ENCODE measurements at places on chromosomes 5 and 9.

GRCh38 chr9:133460405-133461175, 812 bp downstream of the CACFD1 start:
- peak; percentile 44 for DNase-seq

- no peak for DNase-seq
Observed at GRCh38 chr5:129246088-129246487, 151.5 kb downstream of the ISOC1 start.

GRCh38 chr9:93031629-93032430, 26.7 kb upstream of the SUSD3 start:
- no peak for DNase-seq

GRCh38 chr9:23747088-23748075, 78.7 kb downstream of the ELAVL2 start:
- DNase-seq: no peak

DNA sequence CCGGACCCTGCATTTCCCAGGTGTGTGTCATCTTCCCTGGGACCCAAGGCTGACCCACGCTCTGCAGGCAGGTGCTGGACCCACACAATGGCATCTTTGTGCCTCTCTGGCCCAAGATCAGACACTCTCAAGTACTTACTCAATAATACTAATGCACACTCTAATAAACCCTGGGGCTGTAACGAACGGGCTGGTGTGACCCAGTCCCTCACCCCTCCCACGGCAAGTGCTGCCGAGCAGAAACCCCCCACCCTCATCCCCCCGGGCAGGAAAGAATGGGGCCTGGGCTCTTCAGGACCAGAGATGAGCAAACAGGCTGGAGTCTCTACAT, 1.1 kb upstream of the OBP2B start:
- no peak for DNase-seq

- no peak for DNase-seq
Observed at GRCh38 chr5:158410976-158411375, 552.0 kb upstream of the CLINT1 start.

DNA sequence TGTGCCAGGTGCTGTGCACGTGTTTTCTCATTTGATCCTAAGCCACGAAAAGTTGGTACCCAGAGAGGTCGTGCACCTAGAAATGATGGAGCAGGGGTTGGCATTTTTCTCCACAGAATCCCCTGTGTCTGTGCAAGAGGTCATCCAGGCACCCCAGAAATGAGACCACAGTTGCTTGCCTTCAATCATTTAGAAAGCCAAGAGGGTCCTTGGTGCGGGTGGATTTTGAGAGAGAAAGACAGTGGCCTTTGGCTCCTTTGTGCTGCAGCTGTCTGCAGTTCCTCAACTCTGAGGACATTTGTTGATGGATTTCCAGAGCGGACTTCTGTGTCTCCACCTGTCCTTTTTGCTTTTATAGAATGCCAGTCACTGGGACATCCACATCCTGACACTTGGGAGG, 33.8 kb upstream of the SPRY4 start:
- DNase-seq: no peak

DNA sequence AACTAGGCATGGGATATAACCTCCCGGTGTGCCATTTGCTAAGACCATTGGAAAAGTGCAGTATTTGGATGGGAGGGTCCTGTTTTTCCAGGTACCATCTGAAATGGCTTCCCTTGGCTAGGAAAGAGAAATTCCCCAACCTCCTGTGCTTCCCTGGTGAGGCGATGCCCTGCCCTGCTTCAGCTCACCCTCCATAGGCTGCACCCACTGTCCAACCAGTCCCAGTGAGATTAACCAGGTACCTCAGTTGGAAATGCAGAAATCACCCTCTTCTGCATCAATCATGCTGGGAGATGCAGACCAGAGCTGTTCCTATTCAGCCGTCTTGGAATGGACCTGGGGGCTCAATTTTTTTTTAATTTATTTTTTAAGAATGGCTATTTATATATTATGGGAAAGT, 254.8 kb downstream of the SGCD start:
- no peak for DNase-seq

- no peak for DNase-seq
Observed at GRCh38 chr5:28734396-28734795, 1696.0 kb upstream of the CDH9 start.

DNA sequence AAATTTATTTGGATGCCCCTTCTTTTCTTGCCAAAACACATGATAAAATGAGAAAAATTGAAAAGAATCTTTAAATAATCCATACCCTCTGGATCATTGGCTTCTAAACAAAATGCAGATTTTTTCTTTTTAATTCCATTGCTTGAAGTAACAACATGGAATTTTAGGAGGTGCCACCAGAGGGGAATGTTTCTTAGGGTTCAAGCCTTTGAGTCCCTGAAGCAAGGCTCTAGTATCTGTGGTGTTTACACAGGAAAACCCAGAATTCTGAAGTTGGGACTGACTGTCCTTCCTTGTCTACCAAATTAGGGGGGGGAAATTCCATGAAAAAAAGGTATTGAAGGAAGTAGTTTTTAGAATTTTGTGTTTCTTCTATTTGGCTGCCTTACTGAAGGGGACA, 69.4 kb downstream of the LMNB1 start:
- no peak for DNase-seq

- DNase-seq: no peak
Observed at GRCh38 chr5:14228219-14228618, 85.1 kb downstream of the TRIO start.

DNA sequence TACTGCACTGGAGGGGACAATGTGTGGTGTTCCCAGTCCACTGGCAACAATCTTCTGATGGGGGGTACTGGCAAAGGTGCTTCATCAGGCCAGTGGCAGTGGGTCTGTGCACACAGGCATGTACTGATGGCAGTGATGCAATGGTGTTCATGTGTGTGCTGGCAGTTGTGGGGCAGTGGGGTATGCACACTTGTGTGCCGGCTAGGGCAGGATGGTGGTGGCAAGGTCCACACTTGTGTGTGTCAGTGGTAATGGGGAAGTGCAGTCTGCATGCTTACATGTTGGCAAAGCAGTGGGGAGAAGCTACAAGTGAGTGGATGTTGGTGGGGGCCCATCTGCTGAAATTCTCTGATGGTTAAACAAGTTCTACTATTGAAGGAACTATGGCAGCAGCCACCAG, 504.6 kb upstream of the ZNF462 start:
- DNase-seq: no peak

GRCh38 chr5:11007269-11007870, 246.3 kb upstream of the DAP start:
- DNase-seq: no peak

- DNase-seq: no peak
Observed at GRCh38 chr5:32326216-32326772, 13.6 kb upstream of the MTMR12 start.

GRCh38 chr5:75367401-75367800, 30.4 kb downstream of the HMGCR start:
- DNase-seq: no peak

DNA sequence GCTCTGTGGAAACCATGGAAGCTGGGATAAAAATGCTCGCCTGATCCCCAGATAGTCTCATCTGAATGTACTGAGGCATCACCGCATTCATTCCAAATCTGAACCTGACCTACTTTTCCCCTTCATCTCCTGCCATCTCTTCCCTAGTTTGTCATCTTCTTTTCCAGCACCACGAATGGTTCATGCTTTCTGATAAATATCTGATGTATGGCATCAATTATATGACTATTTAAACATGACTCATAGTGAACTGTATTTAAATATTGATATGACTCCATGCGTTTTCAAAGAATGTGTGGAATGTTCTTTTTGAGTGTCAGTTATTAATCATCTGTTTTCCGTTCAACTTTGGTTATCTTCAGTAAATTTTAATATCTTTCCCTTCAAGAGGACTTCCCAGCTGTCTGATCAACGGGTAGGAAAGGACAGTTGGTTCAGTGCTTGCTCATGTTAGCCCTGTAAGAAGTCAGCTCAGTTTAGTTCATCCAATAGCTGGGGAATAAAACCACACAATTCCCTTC, 21.1 kb downstream of the BASP1 start:
- no peak for DNase-seq

- no peak for DNase-seq
Observed at GRCh38 chr9:31390403-31391025, 993.9 kb upstream of the ACO1 start.

DNA sequence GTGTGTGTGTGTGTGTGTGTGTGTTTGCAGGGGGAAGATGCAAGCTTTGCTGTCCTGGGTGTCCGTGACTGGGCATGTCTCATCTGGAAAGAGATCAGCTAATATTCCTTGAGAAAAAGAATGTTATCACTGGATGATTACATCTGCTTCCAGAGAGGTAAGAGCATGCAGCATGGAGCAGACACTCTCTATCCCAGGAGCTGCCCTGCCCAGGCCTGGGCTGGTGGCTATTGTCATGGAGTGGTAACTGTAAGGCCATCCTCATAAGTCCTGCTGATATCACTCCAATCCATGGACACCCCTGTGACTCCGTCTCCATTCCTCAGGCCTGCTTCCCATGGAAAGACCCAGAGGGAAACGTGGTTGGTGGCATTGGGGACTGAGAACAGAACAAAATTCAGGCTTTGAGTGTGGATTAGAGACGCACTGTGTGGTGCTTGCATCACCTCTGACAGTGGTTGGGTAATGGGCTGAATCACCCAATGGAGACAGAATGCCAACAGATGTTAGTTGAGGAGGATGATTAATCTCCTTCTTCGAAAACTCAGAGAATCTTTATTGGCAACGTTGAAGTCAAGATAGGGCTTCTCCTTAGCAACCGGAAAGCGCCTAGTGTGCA, 52.0 kb upstream of the KCNIP1 start:
- no peak for DNase-seq

GRCh38 chr9:20649381-20649780, 27.1 kb upstream of the MLLT3 start:
- DNase-seq: no peak

- no peak for DNase-seq
Observed at GRCh38 chr9:25709941-25710340, 31.7 kb upstream of the TUSC1 start.

DNA sequence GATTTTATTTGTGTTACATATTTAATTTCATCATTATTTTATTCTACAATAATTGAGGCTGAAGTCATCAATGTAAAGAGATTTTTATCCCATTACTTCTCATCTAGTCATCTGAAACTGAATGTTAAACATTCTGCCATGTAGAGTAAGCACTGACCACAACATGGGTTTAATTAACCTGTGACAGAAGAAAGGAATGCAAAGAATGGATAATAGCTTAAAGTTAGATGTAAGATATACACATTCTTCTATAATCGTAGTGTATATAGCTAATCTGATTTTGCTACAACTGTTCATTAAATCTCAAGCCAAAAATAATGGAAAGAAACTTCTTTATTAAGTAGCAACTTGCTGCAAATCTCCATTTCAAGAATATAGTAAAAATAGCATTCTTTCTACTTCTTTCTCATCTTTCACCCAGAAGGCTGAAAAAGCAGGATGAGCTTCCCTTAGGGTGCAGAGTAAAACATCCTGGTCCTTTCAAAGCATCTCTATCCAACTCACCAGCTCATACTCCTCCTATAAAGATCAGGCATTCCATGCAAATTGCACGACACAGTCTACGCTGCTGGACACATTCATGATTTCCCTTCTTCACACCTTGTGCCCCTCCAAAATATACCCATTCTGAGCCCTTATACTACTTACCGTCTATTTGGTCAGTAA, 115.2 kb downstream of the EFNA5 start:
- DNase-seq: no peak

GRCh38 chr5:9604416-9604815, 25.7 kb downstream of the TAS2R1 start:
- no peak for DNase-seq

GRCh38 chr9:136604823-136605525, 57.7 kb upstream of the EGFL7 start:
- no peak for DNase-seq

- DNase-seq: no peak
Observed at GRCh38 chr9:127751269-127752054, 16.4 kb upstream of the TOR2A start.

DNA sequence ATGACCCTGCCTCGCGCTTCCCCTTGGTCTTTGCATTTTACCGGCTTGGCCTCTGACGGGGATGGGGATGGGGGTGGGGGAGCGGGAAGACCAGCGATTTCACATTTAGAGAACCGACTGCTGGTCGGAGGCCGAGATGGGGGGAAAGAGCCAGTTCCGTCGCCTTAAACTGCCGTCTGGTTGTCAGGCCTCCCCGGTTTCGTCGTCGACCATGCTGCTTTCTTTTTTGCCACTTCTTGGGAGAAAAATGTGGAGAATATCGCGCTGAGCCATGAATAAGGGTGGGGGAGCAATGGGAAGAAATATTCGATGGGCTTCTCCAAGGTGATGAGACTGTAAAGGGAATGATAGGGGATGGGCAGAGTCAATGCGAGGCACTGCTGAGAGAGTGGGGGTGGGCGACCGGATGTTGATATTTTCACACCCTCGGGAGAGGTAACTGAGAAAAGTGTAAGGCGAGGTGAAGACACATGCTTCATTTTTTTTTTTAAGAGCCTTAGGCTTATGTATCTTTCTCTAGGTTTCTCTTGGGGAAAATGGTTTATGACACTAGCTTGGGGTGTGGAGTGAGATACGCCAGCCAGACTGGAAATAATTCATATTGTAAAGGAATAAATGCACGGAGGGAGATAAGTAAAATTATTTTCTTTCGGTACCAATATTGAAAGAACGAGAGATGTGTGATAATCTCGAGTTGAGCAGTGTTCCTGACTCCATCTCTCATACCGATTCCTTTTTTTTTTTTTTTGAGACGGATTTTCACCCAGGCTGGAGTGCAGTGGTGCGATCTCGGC, 1.1 kb downstream of the KIF2A start:
- peak; percentile 78 for DNase-seq

DNA sequence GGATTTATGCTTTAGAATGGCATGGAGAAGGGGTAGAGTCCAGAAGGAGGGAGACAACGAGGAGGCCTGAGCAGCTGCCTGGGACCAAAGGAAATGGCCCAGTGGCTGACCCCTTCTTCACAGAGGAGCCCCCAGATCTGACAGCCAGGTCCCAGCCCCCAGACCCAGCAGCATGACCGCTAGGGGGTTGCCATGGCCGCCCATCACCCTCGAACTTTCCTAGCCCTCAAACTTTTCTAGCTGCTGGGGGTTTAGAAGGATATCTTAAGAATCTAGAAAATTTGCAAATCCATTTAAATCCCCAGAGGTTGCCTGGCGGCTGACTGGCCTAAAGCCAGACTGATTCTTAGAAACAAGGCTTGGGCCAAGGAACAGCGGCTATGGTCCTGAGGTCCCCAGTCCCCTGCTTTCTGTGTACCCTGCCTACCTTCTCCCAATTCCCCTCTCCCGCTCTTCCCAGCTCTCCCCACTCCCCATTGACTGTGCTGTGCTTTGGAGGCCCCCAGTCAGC, 972 bp downstream of the PDGFRB start:
- DNase-seq: no peak

- no peak for DNase-seq
Observed at GRCh38 chr5:2031581-2031980, 148.9 kb upstream of the IRX4 start.

- no peak for DNase-seq
Observed at GRCh38 chr5:22341406-22341805, 511.7 kb downstream of the CDH12 start.

- no peak for DNase-seq
Observed at GRCh38 chr5:149521739-149522685, 29.2 kb downstream of the CSNK1A1 start.
